Amniotic epithelial cell (primary cell): ENCODE measurements at places on chromosomes 7 and 10.

GRCh38 chr10:132563485-132564248, 26.1 kb downstream of the INPP5A start:
- DNase-seq = no peak

DNA sequence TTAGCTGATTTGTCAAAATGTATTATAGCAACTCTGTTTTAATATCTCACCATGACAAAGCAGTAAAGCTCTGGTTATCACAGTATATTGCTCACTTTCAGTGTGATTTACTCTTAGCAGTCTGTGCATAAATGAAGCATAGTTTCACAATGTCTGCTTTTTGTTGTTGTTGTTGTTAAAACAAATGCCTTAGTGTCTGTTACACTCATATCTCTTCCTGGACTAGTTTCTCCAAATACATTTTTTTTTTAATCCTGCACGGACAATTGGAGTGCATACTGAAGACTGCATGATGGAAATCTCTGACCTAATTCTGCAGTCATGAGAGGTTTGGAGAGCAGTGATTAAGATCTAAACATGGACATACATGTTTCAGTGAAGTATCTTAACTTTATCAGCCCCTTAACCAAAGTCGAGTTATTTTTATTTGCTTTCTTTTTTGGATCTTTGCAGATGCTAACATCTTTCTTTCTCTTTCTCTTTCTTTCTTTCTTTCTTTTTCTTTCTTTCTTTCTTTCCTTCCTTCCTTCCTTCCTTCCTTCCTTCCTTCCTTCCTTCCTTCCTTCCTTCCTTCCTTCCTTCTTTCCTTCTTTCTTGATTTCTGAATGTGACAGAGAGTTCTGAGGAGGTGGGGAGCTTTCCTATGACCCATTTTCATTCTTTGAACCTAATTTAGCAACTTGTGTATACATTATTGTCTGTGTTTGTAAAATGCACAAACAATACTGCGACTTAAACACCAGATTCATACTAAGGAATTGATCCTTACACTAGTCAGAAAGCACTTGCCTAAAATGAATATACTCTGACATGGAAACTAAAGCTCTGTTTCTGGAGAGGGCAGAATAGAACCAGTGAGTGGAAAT, 161.5 kb upstream of the AGR3 start:
- DNase-seq = peak; percentile 96

GRCh38 chr10:75762431-75762802, 331.0 kb downstream of the LRMDA start:
- DNase-seq = no peak

GRCh38 chr10:15137036-15137359, 31.5 kb downstream of the NMT2 start:
- peak; percentile 74 for DNase-seq

- DNase-seq = no peak
Measured at GRCh38 chr10:117266400-117266799, 25.5 kb downstream of the SLC18A2 start.

- DNase-seq = peak; percentile 16
Measured at GRCh38 chr10:43190775-43191174, 52.5 kb downstream of the CSGALNACT2 start.

- DNase-seq = no peak
Measured at GRCh38 chr7:45922810-45923209, 1.7 kb upstream of the IGFBP3 start.

DNA sequence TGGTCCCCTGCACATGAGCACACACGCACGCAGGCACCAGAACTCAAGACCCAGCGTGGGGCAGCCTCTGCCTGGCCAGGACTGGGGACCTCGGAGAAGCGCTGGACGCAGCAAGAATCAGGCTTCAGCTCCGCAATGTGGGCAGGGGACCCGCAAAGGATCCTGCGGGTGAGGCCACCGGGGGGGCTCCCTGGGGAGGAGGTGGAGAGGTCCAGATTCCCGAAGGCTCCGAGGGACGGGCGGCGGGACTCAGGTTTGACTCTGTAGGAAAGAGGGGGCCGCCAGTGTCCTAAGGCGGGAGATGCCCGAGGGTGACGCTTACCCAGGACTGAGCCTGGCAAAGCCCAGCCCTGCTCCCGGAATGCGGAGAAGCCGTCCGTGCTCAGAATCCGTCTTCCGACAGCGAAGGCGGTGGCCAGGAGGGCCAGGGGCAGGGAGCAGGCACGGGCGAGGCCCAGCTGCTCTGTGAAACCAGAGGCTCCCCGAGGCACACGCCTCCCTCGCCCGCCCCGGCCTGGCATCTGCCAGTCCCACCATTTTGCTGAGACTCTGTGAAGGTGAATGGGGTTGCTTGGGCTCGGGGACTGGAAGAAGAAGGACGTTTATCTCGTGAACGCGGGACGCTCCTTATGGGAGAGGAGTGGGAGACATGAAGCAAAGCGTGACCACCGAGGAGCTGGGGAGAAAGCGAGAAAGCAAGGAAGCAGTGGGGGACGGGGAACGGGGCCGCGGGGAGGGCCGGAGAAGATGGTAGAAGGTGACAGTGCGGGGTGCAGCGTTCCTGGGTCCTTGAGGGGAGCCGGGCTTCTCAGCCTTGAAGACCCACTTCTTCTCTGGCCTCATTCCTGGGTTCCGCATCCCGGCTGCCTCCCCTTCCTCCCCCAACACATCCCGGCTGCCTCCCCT, 489.2 kb downstream of the PTPRN2 start:
- no peak for DNase-seq

GRCh38 chr10:119373294-119374102, 166.1 kb downstream of the GRK5 start:
- DNase-seq = no peak

GRCh38 chr10:105605918-105606317, 964.8 kb downstream of the SORCS3 start:
- no peak for DNase-seq

DNA sequence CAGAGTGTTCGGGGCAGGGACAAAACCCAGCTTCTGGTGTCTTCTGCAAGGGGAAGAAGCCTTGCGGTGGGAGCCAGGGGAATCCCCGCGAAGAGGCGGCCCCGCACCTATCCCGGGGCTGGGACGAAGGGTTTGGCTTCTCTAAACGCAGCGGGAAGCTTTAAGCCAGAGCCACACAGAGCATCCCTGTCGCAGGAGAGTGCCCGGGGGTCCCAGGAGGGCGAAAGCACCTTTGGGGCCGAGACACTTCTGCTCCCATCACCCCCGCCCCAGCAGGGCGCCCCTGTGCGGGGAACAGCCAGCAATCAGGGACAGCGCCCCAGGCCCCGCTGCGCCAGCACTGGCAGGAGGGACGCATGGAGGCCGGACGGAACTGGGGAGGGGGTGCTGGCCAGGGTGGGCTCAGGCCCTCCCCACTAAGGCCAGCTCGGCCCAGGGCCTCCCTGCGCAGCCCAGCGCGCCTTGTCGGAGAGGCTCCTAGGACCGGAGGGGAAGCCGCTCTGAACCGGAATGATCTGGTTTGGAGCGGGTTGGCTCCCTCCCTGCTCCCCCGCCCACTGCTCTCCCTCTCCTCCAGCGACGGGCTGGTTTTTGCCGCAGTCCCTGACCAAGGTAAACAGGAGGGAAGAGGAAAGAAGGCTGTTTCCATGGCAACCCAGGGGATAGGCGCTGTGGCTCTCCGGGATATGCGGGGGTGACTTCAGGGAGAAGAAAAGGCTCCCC, 63.9 kb downstream of the TMEM209 start:
- peak; percentile 72 for DNase-seq

GRCh38 chr7:41449286-41449685, 253.6 kb downstream of the INHBA start:
- DNase-seq = no peak

DNA sequence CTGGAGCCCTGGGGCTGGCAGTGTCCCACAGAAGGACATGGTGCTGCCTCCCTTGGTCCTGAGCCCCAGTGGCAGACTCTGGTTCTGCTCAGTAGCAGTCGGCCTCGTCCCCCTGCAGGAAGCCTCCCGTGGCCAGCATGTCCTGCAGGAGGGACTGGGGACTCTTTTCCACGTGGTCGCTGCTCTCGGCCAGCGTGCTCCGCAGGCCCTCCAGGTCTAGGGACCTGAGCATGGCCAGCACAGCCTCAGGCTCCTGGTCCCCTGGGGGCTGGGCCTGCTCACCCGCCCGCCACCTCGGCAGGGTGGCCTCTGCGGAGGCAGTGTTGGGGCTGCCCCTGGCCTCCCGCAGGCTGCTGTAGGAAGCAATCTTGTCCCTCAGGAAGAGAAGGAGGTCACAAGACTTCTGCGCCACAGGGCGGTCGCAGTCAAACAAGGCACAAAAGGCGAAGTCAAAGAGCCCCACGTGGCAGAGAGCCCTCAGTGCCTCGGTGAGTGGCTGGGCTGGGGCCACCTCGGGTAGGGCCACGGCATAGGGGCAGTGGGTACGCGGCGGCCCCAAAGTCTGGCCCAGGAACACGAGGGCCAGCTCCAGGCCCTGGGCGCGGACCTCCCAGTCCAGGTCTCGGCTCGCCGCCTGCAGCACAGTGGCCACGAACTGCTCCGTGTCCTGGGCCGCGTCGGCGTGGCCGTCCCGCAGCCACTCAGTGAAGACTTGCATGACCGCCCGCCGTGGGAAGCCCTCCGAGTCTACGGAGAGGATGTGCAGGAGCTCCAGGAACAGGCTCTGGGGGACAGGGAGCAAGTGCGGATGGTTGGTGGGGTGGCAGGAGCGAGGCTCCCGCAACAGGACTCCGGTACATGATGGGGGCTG, 17.1 kb downstream of the BRAT1 start:
- no peak for DNase-seq

GRCh38 chr7:106127984-106128780, 16.1 kb upstream of the SYPL1 start:
- DNase-seq = peak; percentile 66

GRCh38 chr10:122176232-122177213, 94.6 kb upstream of the BTBD16 start:
- no peak for DNase-seq

- DNase-seq = peak; percentile 82
Measured at GRCh38 chr10:17062493-17062892, 67.1 kb downstream of the CUBN start.

DNA sequence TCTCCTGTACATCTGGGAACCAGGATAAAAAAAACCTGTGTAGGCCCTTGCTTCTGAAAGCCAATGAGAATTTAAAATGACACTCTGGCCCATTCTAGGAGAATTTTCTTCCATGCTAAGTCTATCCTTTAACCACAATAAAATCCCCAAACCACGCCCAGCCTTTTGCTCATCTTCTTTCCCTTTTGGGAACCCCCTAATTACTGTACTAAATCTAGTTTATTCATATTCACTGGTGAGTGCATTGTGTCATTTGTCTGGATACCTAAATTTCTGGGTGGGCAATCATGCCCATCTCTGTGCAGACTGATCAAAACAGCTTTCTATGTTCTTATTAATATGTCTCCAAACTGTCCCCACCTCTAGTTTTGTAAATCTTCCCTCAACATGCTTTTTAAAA, 11.7 kb upstream of the CDK14 start:
- no peak for DNase-seq
